ENCODE measurements at places on chromosomes 6 and 20. TPM values are rescaled to one million over a fixed set of nuclear protein-coding genes. Genes with fewer than 3 reads are reported as not detected.

DNA sequence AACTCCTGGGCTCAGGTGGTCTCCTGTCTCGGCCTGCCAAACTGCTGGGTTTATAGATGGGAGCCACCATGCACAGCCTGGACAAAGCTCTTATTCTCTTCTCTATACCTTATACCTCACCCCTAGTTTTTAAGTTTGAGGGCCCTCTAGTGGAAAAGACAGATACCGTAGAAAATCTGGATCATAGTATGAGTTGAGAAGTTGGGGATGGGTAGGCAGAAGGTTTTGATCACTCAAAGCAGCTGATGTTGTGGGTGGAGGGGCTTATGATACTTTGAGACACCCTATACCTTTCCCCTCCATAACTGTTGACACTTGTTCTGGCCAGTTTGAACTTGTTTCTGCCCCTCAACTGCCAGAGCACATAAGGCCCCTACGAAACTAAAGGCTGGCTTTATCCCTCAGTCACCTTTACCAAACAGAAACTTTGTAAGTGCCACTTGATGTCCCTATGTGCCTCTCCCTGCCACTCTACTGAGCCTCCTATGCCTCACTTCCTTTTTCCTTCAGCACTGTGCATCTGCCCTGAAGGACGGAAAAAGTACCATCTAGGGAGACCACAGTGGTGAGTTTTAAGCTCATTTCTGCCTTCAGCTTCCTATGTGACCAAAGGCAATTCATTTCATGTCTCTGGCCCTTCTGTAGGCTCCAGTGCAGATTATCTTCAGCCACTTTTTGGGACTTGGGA, 28.6 kb downstream of the RALY start:
- DNase-seq: no peak

GRCh38 chr6:119728220-119728750, 378.7 kb upstream of the MAN1A1 start:
- no peak for DNase-seq

Gene NKAIN4
- total RNA-seq: not detected

DNA sequence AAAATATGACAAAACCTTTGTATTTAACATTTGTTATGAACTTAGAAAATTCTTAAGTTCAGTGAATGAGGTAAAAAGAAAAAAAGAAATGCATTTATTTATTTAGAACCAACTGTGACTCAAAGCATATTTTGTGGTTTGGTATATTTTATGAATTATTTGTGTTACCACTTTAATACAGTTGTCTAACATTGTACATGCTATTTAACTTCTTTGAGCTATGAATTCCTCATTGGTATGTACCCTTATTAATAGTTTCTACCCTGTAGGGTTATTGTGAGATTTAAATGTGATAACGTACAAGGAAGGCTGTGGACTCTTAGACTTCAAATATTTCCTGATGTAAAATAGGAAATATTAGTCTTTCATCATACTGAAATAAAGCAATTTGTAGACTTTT, 162.6 kb downstream of the MMUT start:
- no peak for DNase-seq

- DNase-seq: no peak
Measured at GRCh38 chr6:24961852-24962251, 26.1 kb upstream of the RIPOR2 start.

DNA sequence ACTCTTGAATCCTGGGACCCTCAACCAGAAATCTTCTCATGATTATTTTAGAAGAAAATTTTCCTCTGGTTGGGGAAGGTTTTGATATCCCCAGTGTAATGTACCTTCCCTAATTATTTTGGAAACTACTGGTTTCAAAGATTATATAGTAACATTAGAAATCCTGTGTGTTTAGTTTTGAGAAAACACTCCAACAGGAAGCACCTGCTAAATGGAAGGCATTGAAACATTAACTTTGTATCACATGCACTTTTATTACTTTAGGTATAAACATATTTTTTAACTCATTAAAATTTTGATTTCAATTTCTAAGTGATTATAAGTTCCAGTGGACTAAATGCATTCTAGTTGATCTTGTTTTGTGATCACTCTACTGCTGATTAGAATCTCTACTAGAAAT, 109.3 kb downstream of the SESN1 start:
- no peak for DNase-seq

DNA sequence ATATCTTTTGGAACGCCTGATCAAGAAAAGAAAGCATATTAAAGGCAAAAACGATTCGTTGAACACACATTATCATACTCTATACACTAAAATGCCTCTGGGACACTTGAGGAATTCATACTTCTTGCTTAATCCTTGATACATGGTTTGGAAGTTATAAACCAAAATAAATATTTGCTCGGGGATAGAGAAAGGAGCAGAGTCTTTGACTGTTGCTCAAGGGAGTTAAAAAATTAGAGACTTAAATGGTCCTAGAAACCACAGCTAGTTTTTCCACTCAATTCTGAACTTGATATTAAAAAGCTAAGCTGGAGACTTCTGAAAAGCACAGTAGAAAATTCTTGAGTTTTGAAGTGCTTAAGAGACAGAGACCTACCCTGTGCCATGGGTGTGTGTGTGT, 98.9 kb downstream of the BCKDHB start:
- no peak for DNase-seq

DNA sequence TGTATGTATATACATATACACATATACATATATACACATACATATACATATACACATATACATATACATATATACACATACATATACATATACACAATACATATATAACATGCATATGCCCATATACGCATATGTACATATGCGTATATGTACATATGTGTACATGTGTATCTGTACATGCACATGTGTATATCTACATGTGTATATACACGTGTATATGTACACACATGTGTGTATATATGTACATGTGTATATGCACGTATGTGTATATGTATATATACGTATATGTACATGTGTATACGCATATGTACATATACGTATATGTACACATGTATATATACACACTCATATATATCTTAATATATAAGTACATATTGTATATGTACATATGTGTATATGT, 60.3 kb downstream of the RGS17 start:
- no peak for DNase-seq

- DNase-seq: no peak
Measured at GRCh38 chr6:38505826-38506225, 133.9 kb downstream of the BTBD9 start.

Gene BHLHE23
- total RNA-seq: not detected

GRCh38 chr20:64164123-64164836, at the start of gene MYT1:
MYT1 (plus strand) TSS chr20:64164452; CDS start chr20:64198862, 34,410 bp downstream.
- no peak for DNase-seq

All from myocyte (in vitro differentiated cells).